Activated effector memory CD4-positive, alpha-beta T cell treated with anti-CD3 and anti-CD28 coated beads, Interleukin-2, amount 50 U/mL, for 16 hours (primary cell): ENCODE measurements at places on chromosomes 13 and 19.

- no peak for DNase-seq
Observed at GRCh38 chr19:51698296-51698695, 5.2 kb downstream of the SPACA6 start.

DNA sequence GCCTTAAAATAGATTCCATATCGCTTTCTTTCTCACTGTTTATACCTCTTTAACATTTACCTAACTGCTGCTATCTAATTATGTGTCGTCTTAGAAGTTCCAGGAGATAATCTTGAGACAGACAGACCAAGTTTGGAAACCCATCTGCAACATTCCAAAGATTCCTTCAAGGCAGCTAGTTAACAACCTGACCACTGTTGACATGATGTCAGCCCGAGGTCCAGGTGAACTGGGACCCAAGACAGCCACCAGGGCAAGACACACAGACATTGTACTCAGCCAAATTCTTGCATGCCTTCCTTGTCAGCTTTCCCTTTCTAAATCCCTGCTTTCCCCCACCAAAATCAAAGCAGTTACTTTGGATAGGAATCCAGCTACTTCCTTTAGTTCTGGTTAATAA, 1476.5 kb upstream of the PRR20A start:
- no peak for DNase-seq

GRCh38 chr19:4391701-4392483, 8.5 kb downstream of the SH3GL1 start:
- no peak for DNase-seq

- DNase-seq, result no peak
Observed at GRCh38 chr19:48879025-48879637, 6.9 kb downstream of the PPP1R15A start.

- DNase-seq, result no peak
Observed at GRCh38 chr13:51175639-51176038, 46.6 kb upstream of the FAM124A start.

- no peak for DNase-seq
Observed at GRCh38 chr13:65149687-65150086, 2080.4 kb downstream of the PCDH9 start.

DNA sequence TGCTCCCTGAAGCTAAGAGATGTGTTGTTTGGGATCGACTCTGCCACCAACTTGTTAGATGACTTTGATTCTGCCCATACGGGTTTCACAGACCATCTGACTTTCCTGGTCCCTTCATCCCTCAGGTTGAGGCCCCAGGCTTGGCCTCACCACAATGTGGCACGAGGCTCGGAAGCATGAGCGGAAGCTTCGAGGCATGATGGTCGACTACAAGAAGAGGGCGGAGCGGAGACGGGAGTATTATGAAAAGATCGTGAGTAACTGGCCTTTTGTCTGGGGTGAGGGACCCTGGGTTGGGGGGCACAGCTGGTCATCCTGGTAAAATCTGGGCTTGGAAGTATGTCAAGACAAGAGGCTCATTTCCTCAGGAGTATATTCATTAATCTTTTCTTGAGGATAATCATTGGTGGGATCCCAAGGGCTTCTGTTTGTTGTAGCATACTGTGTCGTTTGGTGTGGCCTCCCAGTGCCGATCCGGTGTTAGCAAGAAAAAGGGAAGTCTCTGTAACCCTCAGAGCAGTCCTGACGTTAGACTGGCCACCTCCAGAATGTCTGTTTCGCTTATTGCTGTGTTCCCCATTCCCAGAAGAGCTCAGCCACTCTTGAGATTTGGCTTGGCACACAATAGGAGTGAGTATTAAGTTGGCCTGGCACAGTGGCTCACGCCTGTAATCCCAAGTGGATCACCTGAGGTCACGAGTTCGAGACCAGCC, 1.4 kb downstream of the CLASRP start:
- no peak for DNase-seq

DNA sequence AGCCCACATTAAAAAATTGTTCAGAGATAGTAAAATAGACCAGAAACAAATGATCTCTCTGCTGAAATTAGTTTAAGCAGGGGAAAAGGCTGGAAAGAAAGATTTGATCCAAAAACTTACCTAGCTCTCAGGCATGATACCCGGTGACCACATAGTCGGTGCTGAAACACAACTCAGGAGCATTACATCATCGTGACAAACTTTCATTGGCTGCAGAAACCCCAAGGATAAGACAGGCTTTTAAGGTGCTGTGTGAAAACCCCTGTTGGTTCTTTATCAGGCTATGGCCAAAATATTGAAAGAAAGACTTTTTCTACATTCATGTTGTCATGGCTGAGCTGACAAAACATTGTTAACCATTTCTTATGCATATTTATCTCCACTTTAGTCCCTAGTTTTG, 171.7 kb upstream of the KLF12 start:
- no peak for DNase-seq

DNA sequence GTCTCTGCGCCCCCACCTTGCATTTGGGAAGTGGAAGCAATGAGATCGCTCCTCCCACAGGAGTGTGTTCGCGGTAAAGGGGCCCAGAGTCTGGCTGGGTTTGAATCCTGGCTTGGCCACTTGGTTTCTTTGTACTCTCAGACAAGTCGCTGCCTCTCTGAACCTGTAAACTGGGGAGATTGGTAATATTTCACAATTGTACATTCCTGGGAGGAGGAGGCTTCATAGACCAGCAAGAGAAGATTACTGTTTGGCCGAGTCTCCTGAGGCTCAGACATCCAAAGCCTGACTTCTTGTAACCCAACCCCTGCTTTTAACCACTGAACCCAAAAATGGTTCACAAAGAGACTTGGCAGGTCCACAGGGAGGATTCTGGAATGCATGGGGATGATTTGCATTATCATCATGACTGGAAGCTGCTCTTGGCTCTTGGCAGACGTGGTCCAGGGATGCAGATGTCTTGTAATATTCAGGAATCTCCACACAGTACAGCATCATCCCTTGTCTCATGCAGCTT, 13.6 kb upstream of the STRN4 start:
- no peak for DNase-seq

DNA sequence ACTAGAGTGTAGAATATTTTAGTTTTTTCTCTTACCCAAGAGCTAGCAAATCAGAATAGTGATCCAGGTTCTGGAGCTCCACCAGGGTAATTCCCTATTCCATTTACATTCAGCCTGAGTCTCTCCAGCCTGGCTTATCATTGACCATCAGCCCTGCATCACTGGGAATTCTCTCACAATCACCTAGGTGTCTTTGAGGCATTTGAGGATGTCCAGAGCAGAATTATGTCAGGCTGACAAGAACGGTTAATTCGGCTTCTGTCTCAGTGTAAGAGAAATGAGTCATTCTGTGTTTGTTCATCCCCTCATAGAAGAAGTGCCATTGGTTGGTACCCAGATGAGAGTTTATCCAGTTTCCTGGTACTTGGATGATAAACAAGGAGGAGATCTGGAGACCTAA, 180.5 kb downstream of the ZNF737 start:
- no peak for DNase-seq

GRCh38 chr19:44745887-44746600, 2.5 kb upstream of the BCL3 start:
- no peak for DNase-seq

DNA sequence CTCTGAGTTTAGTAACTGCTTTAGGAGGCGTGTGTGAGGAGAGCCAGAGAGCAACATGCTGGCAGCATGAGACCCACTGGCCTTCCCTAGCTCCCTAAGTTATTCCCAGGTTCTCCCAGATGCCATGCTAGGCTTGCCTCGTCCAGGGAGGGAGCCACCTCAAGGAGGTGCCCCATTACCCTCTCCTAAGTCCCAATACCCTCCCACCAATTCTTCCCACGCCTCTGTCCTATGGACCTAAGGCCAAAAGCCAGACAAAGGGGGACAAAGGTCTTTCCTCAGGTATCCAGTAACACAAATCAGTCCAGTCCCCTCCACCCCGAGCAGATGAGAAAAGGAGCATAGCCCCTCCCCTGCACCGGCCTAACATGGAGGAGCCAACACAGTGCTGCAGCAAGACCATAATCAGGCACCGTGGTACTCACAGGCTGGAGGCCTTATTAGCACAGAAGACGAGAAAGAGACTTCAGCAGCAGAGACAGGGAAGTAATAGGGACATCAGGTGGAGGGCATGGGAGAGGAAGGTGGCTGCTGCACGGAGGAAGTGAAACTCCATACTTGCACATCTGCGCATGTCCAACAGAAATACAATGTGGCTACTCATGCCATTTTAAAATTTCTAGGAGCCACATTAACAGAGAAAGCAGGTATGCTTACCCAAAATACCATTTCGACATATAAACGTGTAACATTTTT, 46.3 kb downstream of the BRD4 start:
- no peak for DNase-seq

GRCh38 chr13:64090311-64090710, 2674.7 kb upstream of the PCDH20 start:
- no peak for DNase-seq

- DNase-seq, result no peak
Observed at GRCh38 chr19:645912-646778, 6.5 kb downstream of the FGF22 start.

GRCh38 chr13:101231751-101232428, 184.4 kb downstream of the NALCN start:
- DNase-seq, result no peak

DNA sequence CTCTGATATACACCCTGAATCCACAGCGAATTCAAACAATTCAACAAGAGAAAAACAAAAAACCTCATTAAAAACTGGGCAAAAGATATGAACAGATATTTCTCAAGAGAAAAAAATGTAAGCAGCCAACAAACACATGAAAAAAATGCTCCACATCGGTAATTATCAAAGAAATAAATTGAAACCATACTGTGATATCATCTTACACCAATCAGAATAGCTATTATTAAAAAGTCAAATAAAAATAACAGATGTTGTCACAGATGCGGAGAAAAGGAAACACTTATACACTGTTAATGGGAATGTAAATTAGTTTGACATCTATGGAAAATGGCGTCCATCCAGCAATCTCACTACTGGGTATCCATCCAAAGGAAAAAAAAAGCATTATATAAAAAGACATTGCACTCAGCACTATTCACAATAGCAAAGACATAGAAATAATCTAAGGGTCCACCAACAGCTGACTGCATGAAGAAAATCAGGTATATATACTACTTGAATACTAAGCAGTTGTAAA, 1495.0 kb upstream of the PCDH20 start:
- no peak for DNase-seq

GRCh38 chr13:32610977-32611376, 24.7 kb downstream of the PDS5B start:
- DNase-seq, result no peak

- DNase-seq, result no peak
Observed at GRCh38 chr19:31232871-31233270, 116.4 kb downstream of the TSHZ3 start.

GRCh38 chr13:47893527-47893926, 107.5 kb downstream of the SUCLA2 start:
- DNase-seq, result no peak

- DNase-seq, result no peak
Observed at GRCh38 chr13:58619396-58620113, 988.0 kb downstream of the PCDH17 start.

- DNase-seq, result no peak
Observed at GRCh38 chr13:26344980-26345379, 91.1 kb downstream of the CDK8 start.

DNA sequence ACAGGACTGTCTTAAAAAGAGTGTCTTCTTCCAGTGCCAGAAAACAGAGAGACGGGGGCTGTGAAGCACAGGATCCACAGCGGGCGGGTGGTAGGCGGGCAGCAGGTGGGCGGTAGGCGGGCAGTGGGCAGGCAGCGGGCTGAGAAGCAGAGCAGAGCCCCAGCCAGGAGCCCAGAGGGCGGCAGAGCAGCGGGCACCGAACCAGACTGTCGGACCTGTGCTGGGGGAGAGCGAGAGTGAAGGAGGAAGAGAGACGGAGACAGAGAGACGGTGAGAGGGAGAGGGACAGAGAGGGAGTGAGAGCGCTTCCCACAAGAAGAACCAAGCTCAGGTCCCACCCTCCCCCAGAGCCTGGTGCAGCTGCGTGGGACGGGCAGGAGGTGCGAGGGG, 30.3 kb downstream of the RASA3 start:
- DNase-seq, result no peak
